ENCODE measurements at places on chromosomes 12 and 14.

DNA sequence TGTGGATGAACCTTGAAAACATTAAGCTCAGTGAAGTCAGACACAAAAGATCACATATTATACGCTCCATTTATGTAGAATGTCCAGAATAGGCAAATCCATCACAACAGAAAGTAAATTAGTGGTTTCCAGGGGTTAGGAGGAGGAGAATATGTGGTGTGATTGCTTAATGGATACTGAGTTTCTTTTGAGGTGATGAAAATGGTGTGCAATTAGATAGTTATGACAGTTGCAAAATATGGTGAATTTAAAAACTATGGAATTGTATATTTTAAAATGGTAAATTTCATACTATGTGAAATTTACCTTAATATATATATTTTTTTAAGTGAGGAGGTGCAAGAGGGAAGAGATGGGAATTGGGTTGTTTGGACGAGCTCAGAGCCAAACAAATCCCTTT lies 46.3 kb upstream of the KICS2 start:
- no peak for DNase-seq

DNA sequence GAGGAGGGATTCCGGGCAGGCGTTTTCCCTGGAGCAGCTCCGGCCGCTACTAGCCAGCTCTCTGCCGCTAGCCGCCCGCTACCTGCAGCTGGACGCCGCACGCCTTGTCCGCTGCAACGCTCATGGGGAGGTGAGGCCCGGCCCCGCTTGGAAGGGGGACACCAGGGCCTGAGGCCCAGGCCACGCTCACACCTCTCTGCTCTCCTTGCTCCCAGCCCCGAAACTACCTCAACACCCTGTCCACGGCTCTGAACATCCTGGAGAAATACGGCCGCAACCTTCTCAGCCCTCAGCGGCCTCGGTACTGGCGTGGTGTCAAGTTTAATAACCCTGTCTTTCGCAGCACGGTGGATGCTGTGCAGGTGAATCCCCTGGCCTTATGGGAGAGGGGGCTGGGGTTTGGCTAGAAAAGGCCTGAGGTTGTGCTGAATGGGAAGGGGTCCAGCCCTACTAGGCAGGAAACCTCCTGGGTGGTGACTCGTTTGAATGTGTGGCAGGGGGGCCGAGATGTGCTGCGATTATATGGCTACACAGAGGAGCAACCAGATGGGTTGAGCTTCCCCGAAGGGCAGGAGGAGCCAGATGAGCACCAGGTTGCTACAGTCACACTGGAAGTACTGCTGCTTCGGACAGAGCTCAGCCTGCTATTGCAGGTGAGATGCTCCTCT lies 597 bp downstream of the RNF31 start:
- DNase-seq: no peak

GRCh38 chr12:57111031-57111734 lies at the start of gene STAT6:
TSS of gene STAT6 (minus strand) at chr12:57111362. CDS start at chr12:57108278, 3,084 bp downstream.
- DNase-seq: no peak

DNA sequence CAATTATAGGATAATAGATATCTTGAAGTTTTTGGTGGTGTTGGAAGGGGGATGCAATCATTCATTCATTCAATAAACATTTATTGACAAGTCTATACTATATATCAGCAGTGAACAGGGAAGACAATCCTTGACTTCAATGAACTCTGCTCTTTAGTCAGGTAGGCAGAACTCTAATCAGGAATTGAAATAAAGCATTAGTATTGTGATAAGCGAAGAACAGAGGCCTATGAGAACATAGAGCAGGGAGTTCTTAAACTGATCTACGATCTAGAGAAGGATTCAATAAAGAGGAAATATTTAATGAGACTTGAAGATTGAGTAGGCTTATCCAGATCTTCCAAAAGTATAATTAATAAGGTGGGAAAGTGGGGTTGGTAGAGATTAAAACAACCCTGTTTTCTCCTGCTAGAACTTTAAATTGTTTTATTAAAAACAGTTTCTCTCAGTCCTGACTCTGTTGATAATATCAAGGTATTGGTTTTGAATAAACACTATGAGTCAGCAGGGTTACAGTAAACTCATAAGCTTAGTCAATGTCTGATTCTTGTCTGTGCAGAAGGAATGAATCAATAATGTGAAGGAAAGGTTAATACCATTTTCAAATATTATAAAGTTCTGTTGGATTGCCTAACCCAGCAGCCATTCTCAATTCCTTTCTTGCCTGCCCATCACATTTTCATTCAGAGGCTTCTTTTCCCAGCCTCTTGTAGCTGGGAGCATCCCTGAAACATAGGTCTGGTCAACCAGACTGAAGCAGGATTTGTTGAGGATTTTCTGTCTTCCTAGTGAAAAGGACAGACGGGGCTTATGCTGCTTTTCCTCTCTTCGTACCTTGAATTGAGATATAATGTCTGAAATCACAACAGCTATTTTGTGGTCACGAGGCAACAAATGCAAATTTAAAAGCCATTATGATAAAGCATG lies 38.9 kb upstream of the KTN1 start:
- no peak for DNase-seq

DNA sequence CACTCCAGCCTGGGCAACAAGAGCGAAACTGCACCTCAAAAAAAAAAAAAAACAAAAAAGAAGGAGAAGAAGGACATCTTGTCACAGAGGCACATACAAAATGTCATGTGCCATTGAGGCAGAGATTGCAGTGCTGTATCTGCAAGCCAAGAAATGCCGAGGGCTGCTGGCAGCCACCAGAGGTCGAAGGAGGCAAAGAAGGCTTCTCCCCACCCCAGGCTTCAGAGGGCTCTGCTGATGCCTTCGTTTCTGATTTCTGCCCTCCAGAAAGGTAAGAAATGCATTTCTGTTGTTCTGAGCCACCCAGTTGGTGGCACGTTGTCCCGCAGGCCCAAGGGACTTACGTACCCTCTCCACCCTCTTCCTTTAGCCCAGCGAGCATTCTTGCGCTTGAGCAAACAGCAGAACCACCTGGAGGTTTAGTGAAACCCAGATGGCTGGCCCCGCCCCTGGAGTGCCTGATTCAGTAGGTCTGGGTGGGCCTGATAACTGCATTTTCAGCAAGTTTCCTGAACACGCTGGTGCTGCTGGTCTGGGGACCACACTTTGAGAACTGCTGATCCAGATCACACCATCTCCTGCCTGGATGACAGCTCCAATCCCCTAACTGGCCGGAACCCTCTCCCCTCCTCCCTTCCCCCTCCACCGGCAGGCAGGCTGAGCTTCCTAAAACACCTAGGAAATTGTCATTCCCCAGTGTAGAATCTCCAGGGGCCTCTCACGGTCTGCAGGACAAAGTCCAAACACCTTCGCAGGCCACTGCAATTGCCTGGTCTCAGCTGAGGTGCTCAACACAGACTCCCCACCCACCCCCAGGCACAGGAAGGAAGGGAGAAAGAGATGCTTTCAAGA lies 21.1 kb upstream of the SCARB1 start:
- DNase-seq: no peak

GRCh38 chr14:28381656-28382055 lies 384.9 kb upstream of the FOXG1 start:
- DNase-seq: no peak
